Stimulated activated CD4-positive, alpha-beta T cell treated with anti-CD3 and anti-CD28 coated beads, Interleukin-2, amount 100 ng/mL, for 24 hours (primary cell): ENCODE measurements at places on chromosomes 12 and 14.

DNA sequence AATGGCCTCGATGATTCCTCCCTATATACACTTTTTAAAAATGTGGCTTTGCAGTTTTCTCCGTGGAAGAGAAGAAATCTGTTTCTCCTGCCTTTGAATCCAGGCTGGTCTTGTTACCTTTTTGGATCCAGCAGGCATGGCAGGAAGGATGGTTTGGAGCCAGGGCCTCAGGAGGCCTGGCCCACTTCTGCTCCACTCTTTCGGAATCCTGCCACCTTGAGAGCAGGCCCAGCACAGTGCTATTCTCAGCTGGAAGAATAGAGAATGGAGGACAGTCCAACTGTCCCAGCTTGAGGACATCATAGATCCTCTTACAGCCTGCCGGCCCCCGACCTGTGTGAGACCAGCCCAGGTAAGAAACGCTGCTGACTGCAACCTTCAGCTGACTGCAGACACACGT lies 421.5 kb downstream of the FUT8 start:
- no peak for DNase-seq

- DNase-seq = no peak
Observed at GRCh38 chr12:29104516-29104915, 44.6 kb upstream of the FAR2 start.

- DNase-seq = no peak
Observed at GRCh38 chr14:90263748-90264449, 7.5 kb downstream of the PSMC1 start.

DNA sequence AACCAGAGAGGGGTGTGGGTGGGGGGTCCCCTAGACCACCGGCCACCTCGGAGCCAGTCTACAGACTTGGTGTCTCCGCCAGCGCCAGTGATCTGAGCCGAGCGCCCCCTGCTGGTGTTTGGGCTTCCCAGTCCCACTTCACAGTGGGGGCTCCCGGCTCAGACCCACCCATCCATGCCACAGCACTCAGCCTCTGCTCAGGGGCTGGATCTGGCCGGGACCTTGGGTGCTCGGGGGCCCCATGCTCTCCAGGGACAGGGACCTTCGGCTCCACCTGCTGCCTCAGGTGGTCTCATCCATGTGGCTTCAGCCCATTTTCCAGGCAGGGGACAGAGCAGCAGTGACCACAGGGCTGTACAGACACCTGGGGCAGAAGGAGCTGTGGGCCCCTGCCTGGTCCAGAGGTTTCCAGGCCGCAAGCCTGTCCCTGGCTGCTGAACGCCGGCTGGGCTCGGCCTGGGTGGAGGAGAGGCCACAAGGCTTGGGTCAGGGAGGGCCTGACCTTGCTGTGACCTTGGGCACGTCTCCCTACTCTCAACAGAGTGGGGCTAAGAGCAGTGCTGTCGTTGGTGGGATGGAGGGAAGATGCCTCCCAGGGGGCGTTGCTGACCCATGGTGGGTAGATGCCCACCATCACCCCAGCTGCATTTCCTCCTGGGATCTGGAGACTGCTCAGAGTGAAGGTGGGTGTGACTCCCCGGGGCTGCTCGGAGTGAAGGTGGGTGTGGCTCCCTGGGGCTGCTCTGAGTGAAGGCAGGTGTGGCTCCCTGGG lies 86.3 kb downstream of the KIF26A start:
- peak; percentile 71 for DNase-seq

DNA sequence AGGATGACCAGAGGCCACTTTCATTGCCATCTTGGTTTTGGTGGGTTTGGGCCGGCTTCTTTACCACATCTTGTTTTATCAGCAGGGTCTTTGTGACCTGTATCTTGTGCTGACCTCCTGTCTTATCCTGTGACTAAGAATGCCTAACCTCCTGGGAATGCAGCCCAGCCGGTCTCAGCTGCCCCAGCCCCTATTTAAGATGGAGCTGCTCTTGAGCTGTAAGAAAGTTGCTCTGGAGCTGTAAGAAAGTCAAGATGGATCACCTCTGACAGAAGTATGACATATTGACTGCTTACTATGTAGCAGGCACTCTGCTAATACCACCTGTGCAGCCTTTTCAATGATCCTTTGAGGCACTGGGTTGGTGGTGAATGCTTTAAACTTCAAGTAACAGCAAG lies 52.1 kb downstream of the RIN3 start:
- DNase-seq = no peak

- no peak for DNase-seq
Observed at GRCh38 chr12:18343708-18344107, 82.4 kb downstream of the PIK3C2G start.

DNA sequence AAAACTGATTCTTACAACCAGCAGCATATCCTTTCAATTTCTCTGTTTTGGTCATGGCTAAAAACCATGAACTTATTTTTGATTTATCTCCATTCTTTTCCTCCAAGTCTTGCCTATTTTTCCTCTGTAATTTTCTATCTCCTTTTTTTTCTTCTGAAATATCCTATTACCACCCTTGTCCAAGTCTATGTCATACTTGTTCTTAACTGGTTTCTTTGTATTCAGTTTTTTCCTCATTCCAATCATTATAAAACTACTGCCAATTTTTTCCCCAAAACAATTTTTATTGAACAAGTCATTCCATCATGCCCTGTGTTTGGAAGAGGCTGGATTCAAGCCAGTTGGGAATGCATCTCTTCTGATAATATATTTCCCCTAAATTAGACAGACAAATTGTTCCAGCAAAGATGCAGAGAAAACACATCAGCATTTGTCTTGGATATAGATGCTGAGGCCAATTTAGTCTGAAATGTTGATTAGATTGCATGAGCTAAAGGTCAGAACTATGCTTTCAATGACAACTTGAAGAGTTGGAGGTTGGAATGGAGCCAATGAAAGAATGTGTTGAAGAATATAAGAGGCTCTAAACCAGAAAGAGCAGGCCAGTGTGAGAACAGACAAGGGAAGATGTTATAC lies 30.7 kb downstream of the OTOGL start:
- no peak for DNase-seq

GRCh38 chr12:128664501-128664900 lies 159.3 kb downstream of the SLC15A4 start:
- DNase-seq = no peak

DNA sequence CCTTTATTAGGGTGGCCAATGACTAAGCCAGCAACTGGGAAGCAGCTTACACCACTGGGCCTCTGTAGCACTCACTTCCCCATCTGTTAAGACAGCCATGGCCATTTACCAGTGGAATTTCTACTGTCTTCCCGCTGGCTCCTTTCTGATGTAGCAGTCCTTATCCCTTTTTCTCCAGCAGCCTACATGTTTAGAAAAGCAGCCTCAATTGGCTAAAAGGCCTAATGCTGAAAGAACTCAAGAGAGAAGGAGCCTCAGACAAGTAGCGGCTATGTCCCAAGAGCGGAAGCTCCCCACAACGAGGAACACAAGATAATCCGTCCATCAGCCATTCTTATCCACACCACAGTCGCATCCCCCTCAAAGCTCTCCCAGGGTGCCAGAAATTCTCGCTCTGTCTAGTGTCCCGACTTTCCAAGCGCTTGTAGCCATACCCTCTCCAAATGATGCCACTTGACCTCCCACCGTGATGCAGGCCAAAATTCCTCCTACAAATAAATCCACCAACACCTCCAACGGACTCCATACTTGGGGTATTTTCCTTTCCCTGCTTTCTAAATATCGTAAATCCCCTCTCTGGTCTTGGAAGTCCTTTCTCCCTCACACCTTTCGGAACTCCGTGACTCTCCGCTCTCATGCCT lies 624 bp downstream of the M6PR start:
- DNase-seq = no peak

DNA sequence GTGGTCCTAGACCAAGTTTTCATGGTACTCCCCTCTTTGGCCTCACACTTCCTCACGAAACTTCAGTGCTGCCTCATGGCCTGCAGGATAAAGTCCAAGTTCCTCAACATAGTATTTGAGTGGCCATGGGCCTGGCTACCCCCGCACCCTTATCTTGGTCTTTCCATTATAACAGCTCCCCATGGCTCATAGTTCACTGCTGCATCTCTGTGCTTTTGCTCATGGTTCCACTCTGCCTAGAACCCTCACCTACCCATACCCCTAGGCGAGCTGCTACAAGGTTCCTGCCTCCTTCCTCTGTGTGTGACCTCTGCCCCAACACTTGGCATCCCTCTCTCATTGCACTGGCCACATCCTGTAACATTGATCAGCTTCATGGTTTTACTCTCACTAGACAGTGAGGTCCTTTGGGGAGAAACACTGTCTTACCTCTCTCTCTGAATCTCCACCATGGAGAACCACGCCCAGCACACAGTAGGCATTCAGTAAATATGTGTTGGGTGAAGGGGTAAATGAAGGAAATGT lies 158.9 kb downstream of the GPR65 start:
- no peak for DNase-seq

DNA sequence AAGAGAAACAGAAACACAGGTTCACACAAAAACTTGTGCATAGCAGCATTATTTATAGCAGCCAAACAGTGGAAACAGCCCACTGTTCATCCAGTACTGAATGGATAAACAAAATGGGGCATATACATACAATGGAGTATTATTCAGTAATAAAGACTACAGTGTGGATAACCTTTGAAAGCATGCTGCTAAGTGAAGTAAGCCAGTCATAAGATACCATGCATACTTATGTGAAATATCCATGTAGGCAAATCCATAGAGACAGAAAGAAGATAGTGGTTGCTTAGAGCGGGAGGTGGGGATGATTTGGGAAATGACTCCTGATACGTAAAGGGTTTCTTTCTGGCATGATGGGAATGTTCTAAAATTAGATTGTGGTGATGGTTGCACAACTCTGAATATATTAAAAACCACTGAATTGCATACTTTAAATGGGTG lies 99.4 kb downstream of the CRADD start:
- DNase-seq = no peak

- DNase-seq = no peak
Observed at GRCh38 chr12:2160043-2160442, 107.3 kb downstream of the CACNA1C start.

DNA sequence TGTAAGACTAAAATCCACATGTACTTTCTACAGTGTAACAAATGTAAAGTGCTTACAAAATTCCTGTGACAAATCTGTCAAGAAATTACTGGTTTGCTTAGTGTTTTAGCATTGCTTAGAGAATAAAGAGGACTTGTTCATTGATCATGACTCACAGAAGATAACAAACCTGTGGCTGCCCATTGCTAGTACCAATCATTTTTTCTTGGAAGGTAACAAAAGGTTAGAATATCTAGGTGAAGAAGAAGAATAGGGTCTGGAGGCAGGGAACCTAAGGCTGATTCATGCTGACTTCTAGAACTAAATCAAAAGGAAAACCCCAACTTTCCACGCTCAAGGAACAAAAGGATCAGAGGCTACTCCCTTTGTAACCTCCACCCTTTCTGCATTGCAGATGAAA lies 232.7 kb upstream of the ABCD2 start:
- no peak for DNase-seq
